Stimulated activated CD8-positive, alpha-beta memory T cell treated with anti-CD3 and anti-CD28 coated beads, Interleukin-7, amount 100 ng/mL, for 4 hours (primary cell): ENCODE measurements at places on chromosomes 6 and 20.

DNA sequence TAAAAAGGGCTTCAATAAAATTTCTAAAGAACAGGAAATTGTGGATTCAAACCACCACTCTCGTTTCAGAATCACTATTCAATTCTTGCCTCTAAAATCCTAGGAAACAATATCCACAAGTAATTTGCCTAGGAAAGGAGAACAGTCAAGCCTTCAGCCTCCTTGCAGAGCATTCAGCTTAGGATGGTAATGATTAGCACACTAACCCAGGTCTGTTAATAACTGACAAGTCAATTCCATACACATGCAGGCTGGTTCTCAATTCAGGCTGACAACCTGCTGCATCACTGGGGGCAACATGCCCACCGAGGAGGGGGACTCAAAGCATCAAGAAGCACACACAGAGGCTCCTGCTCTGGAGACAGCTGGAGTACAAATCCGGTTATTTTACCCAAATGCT is 57.6 kb downstream of the GMDS start:
- DNase-seq, result no peak

DNA sequence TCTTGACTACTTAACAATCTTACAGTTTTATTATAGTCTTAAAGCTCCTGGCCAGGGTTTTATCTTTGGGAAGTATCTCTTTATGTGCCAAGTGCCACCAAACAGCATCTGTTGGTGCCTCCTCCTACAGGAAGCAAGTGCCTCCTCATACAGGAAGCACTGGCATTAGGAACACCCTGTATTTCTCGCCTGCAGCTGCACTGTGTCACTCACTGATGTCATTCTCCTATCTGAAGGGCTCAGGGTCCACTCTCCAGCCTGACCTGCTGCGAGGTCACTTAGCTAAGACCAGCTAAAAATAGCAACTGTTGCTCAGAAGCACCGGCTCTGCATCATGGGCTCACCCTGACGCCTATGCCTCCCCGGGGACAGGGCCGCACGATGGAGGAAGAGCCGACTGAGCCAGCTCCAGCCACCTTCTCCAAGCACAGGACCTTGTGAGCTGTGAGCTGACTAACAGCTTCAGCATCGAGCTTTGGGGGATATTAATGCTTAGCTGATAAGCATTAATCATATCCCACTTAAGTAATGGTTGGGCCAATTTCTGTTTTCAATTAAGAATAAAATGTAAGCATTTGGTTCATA is 66.3 kb upstream of the CD93 start:
- DNase-seq, result no peak

DNA sequence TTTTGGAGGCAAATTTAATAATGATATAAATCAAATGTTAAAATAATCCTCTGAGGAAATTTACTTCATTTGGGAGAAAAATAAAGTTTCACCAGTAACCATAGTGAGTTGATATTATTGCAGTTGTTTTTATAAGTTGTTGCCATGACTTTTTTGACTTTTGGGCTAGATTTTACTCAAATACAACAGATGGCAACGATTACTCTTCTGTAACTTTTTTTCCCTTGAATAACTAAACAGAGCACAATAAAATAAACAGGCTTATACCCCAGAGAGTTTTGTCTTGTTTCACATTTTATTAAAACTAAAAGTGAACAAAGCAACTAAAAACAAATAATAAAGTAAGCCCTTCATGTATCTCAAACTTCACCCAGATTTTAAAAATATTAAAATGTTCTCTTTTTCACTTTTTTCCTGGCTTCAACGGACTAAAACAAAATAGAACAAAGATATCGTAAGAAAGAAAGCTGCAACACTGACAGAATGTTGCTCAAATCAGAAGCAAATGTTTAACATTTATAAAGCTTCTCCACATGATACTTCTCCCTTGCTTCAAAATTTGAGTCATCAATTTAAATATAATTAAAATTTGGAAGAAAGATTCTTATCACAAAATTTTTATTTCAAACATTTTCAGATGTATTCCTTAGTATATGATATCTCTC is 42.5 kb upstream of the BMP5 start:
- DNase-seq, result no peak

DNA sequence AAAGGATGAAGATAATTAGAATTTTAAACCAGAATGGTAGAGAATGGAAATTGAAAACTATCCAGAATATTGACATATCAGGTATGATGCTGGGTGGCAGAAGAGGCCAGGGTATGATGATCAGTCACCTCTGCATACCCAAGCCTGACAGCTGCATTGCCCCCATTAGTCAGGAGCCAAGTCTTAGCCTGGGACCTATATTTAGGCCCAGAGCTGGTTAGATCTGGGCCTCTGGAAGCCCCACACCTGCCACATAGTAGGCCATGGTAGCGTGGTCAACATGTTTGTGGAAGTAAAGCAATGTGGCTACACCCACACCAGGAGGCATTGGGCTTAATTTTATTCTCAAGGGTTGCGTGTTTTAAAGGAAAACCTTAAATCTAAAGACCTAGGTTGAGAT is 32.1 kb upstream of the CALHM6 start:
- no peak for DNase-seq

- no peak for DNase-seq
Measured at GRCh38 chr6:142501795-142502194, 200.0 kb downstream of the ADGRG6 start.

GRCh38 chr6:24935366-24936152 is at the start of gene RIPOR2:
Gene RIPOR2 (minus strand): TSS chr6:24935960. CDS start chr6:24935898, 62 bp downstream.
- peak; percentile 50 for DNase-seq

- DNase-seq, result no peak
Measured at GRCh38 chr6:136922685-136923006, 545 bp downstream of the SLC35D3 start.

DNA sequence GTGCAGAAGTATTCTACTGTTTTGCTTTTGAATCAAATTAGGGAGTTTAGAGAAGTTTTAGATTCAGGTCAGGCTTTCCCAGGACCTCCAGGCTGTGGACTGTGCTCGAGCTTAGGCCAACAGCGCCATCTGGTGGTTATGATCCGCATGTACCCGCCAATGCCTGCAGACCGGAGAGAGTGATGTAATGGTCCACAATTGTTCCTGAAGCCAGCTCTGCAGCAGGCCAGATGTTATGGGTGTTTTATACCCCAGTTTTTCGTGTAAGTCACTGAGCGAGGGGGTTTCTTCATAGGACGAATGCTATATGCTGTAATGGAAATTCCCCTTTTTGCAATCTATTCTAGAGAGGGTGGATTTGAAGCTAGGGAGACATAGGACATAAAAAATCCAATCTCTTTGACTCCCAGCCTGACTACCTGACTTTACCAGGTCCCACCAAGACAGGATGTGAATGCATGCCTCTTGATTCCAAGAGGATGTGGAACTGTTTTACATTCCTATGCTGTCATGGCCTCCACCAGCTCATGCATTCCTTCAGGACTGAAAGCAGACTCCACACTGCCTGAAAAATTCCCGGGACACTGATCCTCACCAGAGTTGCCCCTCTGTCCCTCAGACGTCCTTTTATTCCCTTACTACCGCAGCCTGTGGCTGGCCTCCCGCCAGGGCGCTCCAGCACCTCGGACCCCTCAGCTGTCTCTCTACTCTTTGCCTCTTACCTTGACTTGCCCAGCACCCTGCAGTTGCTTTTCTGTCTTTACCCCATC is 41.2 kb upstream of the LY86 start:
- DNase-seq, result peak; percentile 69

- no peak for DNase-seq
Measured at GRCh38 chr6:116376149-116376548, 5.4 kb downstream of the DSE start.

- DNase-seq, result no peak
Measured at GRCh38 chr6:41469156-41470028, 76.8 kb upstream of the FOXP4 start.

DNA sequence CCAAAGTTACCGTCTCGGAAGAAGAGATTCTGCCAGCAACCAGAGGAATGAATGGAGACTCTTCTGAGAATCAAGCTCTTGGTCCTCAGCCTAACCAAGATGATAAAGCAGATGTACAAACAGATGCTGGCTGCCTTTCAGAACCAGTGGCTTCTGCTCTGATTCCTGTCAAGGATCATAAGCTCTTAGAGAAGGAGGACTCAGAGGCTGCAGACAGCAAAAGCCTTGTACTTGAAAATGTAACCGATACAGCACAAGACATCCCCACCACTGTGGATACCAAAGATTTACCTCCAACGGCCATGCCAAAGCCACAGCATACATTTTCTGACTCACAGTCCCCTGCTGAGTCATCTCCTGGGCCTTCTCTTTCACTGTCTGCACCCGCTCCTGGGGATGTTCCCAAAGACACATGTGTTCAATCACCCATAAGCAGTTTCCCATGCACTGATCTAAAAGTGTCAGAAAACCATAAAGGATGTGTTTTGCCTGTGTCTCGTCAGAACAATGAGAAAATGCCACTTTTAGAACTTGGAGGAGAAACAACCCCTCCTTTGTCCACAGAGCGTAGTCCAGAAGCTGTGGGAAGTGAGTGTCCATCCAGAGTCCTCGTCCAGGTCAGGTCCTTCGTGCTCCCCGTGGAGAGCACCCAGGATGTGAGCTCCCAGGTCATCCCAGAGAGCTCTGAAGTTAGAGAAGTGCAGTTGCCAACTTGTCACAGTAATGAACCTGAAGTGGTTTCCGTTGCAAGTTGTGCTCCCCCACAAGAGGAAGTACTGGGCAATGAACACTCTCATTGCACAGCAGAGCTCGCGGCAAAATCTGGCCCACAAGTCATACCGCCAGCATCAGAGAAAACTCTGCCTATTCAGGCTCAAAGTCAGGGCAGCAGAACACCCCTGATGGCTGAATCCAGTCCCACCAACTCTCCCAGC is 109.6 kb downstream of the RTN4IP1 start:
- DNase-seq, result peak; percentile 66

GRCh38 chr6:169725125-169726048 is 1.1 kb upstream of the PHF10 start:
- peak; percentile 3 for DNase-seq

DNA sequence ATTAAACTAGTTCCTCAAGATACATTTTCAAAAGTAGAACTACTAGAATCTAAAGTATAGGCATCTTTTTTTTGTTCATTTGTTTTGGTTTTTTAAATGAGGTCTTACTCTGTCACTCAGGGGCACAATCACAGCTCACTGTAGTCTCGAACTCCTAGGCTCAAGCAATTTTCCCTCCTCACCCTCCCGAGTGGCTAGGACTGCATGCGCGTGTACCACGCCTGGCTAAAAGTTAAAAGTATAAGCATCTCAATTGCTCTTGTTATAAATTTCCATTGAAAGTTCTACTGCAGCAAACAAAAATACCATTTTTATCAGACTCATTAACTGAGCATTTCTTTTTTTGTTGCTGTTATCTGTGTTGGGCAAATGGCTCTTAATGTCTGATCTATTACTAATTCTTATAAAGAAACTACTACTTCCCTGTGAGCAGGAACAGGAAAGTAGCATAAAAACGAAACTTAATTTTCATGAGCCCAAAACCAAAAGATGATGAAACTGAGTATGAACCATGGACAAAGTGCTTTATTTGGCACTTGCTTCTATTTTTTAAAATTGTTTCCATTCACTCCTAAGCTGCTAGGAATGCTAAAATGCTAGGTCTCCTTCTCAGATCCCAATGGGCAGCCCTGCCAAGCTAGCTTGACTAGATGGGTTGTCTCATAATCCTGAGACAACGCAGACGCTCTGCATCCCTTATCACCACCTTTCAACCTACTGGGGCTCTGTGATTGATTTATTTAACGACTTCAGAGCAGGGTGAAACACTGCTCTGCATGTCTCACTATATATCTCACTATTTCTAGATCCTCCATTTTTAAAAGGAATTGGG is 36.9 kb downstream of the TRPC4AP start:
- no peak for DNase-seq

DNA sequence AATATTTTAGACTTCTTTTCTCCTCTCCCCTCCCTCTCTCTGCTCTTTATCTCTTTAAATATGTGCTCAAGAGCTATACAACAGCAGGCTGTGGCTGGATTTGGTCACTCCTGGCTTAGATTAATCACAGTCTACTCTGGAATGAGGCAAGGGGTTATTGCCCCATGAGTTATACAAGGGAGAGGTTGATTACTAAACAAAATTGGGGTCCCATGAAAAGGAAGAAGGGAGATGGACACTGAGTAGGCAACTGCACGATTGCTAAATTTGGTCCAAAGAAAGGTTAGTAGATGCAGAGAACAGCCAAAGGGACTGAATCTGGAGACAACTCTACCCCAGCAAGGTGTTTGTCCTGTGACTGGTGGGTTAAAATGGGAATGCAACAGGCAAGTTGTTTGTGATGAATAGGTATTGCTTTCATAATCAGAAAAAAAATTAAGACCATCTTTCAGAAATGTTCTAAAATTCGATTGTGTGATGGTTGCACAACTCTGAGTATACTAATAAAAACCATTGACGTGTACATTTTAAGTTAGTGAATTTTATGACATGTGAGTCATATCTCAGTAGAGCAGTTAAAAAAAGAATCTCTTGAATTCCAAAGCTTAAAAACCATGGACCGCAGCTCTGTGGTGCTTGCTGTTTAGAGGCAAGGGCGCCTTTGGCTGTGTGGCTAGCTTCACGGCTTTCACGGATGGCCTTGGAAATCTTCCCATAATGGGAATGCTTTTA is 57.1 kb downstream of the KIZ start:
- no peak for DNase-seq

DNA sequence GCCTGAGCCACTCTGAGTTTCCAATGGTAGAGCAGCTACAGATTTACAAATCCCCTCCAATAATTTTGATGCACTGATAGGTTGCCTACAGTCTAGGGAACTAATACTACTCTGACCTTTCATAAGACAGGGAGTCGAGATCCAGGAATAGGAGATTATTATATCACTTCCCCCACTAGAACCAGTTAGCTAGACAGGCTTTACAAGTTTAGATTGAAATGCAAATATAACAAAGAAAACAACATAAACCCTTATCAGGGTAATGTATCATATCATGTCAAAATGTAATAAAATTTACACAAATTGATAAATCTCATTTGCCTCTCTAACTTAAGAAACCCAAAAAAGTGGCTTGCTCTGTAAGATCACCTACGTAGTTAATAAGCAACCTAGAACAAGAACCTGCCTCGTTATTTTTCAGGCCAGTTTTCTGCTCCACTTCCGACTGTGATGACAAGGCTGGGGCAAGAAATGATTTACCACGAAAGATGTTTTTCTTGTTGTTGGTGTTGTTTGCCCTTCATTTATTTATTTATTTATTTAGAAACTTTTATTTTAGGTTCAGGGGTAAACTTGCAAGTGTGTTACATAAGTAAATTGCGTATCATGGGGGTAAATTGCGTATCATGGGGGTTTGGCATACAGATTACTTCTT is 504.2 kb upstream of the ID4 start:
- no peak for DNase-seq

- DNase-seq, result peak; percentile 18
Measured at GRCh38 chr6:3022765-3023662, 23.3 kb downstream of the NQO2 start.

DNA sequence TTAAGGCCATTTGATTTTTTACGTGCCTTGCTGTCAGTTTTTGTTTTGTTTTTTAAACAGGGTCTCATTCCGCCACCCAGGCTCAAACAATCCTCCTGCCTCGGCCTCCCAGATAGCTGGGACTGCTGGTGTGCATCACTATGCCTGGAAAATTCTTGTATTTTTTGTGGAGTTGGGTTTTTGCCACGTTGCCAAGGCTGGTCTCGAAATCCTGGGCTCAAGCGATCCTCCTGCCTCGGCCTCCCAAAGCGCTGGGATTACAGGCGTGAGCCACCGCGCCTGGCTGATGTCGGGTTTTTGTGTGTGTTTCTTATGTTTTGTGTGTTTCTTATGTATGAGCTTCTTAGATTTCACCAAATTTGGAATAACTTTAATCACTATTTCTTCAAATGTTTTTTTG is 104.8 kb downstream of the TAF4 start:
- no peak for DNase-seq
